ENCODE measurements at places on chromosomes 3 and 15.

GRCh38 chr3:141514382-141514781 is 27.6 kb downstream of the RASA2 start:
- no peak for DNase-seq

DNA sequence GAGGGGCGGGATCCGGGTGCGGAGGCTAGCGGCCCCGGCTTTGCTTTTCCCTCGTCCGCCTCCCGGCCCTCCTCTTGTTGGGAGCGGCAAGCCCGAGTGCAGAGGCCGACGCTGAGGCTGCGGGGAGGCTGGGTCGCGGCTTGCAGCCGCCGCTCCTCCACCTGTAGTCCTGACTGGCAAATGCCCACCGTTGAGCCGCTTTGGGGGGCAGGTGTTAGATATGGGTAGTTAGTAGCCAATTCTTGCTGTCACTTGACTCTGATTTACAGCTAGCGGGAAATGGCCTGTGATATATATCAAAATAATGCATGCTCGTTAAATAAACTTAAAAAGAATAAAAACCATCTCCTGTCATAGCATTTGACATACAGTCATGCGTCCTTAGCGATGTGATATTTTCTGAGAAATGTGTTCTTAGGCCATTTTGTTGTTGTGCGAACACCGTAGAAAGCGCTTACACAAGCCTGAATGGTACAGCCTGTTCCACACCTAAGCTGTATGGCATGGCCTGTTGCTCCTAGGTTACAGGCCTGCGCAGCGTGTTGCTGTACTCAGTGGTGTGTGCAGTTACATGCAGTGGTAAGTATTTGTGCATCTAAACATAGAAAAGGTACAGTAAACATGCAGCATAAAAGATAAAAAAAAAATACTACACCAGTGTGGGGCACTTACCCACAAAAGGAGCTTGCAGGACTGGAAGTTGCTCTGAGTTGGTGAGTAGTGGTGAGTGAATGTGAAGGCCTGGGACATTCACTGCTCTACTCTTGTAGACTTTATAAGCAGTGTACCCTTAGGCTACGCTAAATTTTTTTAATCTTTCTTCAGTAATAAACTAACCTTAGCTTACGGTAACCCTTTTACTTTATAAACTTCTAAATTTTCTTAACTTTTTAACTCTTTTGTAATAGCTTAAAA is 873 bp downstream of the CAPN7 start:
- DNase-seq: no peak

DNA sequence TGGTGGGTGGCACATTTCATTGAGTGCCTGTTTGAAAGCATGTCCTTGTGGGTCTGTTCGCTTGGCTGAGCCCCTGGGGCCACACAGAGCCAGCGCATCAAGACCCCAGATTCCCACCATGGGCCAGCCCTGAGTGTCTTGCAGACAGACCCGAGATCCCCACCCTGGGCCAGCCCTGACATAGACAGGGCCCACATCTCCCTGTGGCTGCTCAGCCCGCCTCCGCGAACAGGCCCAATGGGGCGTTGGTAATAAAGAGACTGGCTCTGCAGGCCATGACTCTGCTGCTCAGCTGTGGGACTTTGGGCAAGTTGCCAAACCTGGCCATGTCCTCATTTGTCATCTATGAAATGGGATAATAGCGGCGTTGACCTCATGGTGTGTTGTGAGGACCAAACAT is 22.6 kb downstream of the FAH start:
- DNase-seq: no peak

GRCh38 chr15:99151156-99151555 is 46.3 kb downstream of the SYNM start:
- DNase-seq: no peak

- DNase-seq: no peak
Observed at GRCh38 chr15:93103823-93104222, 14.8 kb upstream of the RGMA start.

DNA sequence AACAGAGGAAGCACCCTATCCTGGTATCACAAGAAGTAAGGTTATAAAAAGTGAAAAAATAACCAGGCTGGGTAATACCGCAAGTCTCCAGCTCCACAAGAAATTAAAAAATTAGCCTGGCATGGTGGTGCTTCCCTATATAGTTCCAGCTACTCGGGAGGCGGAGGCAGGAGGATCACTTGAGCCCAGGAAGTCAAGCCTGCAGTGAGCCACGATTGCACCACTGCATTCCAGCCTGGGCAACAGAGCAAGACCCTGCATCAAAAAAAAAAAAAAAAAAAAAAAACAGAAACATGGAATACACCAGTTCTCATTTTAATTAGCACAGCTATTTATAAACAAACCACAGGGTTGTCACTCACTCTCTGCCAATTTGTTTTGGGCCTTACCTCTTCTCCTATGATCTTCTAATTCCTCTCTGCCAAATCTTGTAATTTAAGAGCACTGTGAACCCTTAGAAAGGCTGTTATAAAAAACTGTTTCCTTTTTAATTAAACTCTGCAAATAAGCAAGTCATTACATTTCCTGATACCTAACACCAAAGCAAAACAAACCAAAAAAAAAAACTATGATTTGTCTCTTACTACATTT is 22.6 kb downstream of the DCUN1D1 start:
- DNase-seq: no peak

DNA sequence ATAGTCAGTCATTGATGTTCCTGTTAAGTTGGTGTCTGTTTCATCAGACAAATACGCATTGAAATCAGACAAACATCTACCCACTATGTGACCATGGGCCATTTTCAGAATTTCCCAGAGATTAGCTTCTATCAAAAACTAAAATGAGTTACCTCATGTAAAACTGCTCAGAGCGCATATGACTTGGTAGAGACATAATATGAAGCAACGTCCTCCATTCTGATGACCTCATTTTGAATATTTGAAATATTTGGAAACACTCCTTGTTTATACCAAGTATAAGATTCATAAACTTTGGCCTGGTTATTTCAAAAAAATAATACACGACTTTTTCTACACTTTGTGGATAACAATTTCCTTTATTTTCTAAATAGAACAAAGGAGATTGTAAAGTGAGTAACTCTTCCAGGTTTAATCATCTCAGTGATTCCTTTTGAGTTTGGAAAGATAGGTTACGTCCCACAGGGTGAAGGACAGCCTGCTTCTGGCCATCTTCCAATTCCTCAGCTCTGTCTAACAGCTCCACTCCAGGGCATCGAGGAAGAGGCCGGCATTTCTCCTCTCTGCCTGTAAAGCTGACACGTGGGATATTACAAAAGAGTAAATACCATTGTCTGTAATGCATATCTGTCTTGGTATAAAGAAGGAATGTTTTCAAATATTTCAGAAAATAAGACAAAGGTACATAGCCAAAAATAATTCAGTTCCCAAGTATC is 122.6 kb downstream of the CADM2 start:
- no peak for DNase-seq

- DNase-seq: no peak
Observed at GRCh38 chr15:79122391-79122790, 31.8 kb upstream of the RASGRF1 start.

GRCh38 chr15:35886765-35887164 is 340.8 kb upstream of the DPH6 start:
- DNase-seq: no peak

GRCh38 chr3:59133311-59133710 is 83.5 kb upstream of the CFAP20DC start:
- DNase-seq: no peak

- DNase-seq: no peak
Observed at GRCh38 chr3:138493804-138494606, 59.6 kb downstream of the ESYT3 start.

DNA sequence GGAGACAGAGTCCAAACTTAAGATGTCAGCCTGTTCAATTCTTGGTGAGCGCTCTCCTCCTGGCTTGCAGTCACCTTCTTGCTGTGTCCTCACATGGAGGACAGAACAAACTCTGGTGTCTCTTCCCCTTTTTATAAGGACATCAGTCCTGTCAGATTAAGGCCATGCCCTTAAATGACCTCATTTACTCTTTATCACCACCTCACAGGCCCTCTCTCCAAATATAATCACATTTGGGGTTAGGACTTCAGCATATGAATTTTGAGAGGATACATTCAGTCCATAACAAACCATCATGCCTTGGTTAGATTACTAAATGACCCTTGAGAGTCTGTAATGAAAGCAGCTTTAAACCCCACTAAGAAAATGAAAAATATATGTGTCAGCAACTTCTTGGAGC is 175.2 kb downstream of the TAFA4 start:
- no peak for DNase-seq

DNA sequence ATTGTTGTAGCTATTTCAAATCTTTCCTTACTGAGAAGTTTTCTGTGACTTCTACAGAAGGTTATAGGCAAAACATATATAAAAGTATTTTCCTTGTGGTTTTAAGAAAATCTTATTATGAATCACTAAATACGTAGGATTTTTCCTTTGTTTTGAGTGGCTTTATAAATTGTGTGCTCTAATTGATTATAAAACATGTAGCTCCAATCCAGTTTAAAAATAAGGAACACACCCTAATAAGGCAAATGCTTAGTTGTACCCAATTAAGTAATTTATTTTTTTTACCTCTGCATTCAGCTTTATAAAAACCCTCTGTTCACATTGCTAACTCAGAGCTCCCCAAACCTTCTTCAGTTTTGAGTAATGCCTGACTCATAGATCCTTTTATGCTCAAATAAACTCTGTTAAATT is 408.0 kb downstream of the NAALADL2 start:
- no peak for DNase-seq

All from activated naive CD4-positive, alpha-beta T cell treated with anti-CD3 and anti-CD28 coated beads, Interleukin-2, amount 50 U/mL, for 16 hours (primary cell).